ENCODE measurements at places on chromosomes 2 and 18. TPM values are rescaled to one million over a fixed set of nuclear protein-coding genes. Genes with fewer than 3 reads are reported as not detected.

DSG2 gene
- under 0.01 TPM for total RNA-seq

SPATA3 gene
- not detected for total RNA-seq

GKN1 gene
- total RNA-seq = not detected

ASNSD1 gene
- total RNA-seq = 59.7 TPM

Measured in endothelial cell of coronary artery (primary cell).